ENCODE measurements at places on chromosomes 16 and 17.

DNA sequence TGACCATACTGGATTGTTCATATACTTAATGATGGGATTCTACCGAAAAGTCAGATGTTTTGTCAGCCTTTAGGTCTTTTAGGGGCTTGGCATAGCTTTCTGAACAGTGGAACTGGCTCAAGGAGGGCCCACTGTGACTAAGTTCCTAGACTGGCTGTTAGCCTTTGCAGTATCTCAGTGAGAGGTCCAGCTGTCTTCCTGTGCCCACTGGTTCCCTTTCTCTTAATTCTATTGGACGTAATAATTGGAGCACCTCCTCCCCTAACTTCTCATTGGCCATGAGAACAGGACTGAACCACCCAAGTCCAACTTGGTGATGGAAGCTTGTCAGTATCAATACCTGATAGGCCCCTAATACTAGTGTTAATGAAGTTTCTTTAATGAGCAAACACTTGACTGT is 13.5 kb downstream of the KPNA2 start:
- no peak for DNase-seq

GRCh38 chr16:51166091-51166490 is 15.0 kb upstream of the SALL1 start:
- DNase-seq: no peak

GRCh38 chr17:69357701-69358100 is 30.8 kb upstream of the ABCA5 start:
- DNase-seq: no peak

DNA sequence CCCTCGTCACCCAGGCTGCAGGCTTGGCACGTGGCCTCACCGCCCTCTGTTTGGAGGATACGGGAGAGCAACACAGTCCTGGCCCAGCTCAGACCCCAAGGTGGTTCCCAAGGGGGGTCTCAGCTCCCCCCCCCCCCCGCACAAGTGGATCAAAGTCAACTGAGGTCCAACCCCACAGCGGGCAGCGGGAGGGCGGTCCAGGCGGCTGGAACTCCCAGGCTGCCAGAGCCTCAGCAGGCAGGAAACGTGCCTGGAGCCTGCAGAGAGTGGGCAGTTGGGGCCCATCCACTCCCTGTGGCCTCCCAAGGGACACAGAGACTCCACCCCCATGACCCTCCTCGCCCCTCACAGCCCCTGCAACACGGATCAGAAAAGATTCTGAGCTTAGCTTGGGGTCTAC is 36.7 kb downstream of the PIEZO1 start:
- no peak for DNase-seq

GRCh38 chr16:35252356-35252936 is 1793.0 kb downstream of the TP53TG3F start:
- no peak for DNase-seq

DNA sequence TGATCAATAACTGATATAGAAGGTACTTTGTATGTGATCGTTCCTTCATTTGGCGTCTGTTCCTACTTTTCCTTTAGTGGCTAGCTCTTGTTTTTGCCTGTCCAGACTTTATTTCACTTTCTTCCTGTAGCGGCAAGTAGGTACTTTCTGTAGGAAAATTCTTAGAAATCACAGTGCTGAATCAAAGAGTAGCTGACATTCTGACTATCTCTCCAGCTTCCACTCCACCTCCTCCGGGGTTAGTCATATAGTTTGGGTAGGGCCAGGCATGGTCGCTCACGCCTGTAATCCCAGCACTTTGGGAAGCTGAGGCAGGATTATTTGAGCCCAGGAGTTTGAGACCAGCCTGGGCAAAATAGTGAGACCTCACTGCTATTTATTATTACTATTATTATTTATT is 29.9 kb upstream of the PAFAH1B1 start:
- no peak for DNase-seq

GRCh38 chr17:16585796-16586195 is 16.8 kb upstream of the ZNF287 start:
- no peak for DNase-seq

DNA sequence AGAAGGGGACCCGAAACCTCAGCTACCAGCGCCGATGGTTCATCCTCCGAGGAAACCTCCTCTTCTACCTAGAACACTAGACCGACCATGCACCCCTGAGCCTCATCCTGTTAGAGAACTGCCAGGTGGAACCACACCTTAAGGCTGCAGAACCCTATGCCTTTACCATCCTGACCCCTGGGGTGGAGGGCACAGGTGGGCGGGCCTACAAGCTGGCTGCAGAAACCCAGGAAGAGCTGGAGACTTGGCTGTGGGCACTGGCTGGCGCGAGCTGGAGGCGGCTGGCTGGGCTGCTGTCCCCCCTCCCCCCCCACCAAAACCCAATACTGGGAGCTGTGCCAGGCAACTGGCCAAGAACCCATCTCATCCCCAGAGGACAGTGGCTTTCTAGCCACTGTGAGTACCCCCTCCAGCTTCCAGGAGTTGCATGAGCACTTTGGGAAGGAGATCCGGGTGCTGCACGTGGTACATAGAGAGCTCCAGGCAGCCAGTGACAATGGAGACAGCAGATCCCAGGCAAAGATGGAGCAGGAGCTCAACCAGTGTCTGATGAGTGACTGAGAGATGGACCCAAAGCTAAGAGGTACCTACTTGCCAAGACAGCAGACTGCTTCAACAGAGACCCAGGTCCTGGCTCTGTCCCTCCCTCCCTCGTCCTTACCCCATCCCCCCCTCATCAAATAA is 1.4 kb upstream of the CD2BP2 start:
- no peak for DNase-seq
